ENCODE measurements at places on chromosomes 3 and 15. TPM values are rescaled to one million over a fixed set of nuclear protein-coding genes. Genes with fewer than 3 reads are reported as not detected.

Gene SMAD6
- 0.83 TPM for total RNA-seq

Gene PIGZ
- 2.7 TPM for total RNA-seq

Gene DET1
- total RNA-seq, result 2.4 TPM

Gene KCNMB3
- total RNA-seq, result 1.0 TPM

Gene CCDC50
- 112 TPM for total RNA-seq
